Skeletal muscle cell (primary cell): ENCODE measurements at places on chromosomes 13 and 19.

DNA sequence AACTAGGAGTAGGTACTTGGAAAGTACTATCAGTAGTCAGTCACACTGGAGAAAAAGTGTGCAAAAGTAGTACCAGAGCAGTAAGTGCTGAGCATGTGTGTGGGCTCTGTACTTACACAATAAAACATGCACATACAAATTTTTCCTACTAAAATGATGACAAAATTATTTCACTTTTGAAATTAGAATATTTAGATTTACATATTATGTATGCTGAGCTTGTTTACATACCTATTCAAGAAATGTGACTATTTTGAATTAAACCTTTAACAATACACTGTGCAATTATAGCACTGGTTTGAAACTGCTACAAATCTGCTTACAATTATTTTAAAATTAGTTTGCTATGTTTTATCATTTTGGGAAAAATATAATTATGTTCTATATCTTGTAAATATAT is 2781.6 kb upstream of the PCDH20 start:
- no peak for DNase-seq

- DNase-seq = no peak
Measured at GRCh38 chr13:21176982-21177284, 475 bp downstream of the MRPL57 start.

DNA sequence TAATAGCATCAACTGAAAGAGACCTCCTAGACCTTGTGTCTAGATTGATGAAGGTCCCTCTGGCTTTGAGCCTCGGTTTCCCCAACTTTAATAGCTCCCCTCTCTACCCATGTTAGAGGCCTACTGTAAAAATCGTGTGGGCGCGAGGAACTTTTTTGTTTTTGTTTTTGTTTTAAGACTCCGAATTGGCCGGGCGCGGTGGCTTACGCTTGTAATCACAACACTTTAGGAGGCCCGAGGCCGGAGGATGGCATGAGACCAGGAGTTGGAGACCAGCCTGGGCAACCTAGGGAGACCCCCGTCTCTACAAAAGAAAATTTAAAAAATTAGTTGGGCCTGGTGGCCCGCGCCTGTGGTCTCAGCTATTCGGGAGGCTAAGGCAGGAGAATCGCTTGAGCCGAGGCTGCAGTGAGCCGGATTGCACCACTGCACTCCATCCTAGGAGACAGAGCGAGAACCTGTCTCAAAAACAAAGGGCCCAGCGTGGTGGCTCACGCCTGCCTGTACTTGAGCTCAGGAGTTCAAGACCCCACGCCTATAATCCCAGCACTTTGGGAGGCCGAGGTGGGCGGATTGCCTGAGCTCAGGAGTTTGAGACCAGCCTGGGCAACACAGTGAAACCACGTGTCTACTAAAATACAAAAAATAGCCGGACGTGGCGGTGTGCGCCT is 858 bp upstream of the PPP6R1 start:
- no peak for DNase-seq

GRCh38 chr13:26058704-26059103 is 6.9 kb upstream of the SHISA2 start:
- no peak for DNase-seq

- no peak for DNase-seq
Measured at GRCh38 chr13:53010374-53011105, 18.1 kb upstream of the OLFM4 start.

DNA sequence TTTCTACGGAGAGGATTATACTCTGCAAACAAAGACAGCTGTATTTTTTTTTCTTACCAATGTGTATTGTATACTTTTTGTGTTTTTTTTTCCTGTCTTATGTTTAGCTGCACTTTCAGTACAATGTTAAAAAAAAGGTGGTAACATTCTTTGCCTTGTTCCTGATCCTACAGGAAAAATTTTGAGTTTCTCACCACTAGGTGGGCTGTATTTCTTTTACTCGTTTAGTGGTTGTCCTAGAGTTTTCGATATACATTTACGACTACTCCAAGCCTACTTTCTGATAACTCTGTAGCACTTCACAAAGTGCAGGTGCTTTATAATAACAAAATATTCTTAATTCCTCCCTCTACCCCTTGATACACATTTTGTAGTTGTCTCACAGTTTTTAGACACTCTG is 652.2 kb downstream of the UQCRFS1 start:
- no peak for DNase-seq

- DNase-seq = no peak
Measured at GRCh38 chr13:46675016-46675415, 121.9 kb downstream of the ESD start.

GRCh38 chr19:52722062-52723003 is 12.5 kb downstream of the ZNF611 start:
- DNase-seq = peak; percentile 24
